ENCODE measurements at places on chromosomes 7 and 10. TPM values are rescaled to one million over a fixed set of nuclear protein-coding genes. Genes with fewer than 3 reads are reported as not detected.

Gene TMEM270
- total RNA-seq: not detected

Gene HKDC1
- total RNA-seq: 0.65 TPM

GRCh38 chr7:36604806-36605205, 119.5 kb downstream of the AOAH start:
- DNase-seq: no peak

DNA sequence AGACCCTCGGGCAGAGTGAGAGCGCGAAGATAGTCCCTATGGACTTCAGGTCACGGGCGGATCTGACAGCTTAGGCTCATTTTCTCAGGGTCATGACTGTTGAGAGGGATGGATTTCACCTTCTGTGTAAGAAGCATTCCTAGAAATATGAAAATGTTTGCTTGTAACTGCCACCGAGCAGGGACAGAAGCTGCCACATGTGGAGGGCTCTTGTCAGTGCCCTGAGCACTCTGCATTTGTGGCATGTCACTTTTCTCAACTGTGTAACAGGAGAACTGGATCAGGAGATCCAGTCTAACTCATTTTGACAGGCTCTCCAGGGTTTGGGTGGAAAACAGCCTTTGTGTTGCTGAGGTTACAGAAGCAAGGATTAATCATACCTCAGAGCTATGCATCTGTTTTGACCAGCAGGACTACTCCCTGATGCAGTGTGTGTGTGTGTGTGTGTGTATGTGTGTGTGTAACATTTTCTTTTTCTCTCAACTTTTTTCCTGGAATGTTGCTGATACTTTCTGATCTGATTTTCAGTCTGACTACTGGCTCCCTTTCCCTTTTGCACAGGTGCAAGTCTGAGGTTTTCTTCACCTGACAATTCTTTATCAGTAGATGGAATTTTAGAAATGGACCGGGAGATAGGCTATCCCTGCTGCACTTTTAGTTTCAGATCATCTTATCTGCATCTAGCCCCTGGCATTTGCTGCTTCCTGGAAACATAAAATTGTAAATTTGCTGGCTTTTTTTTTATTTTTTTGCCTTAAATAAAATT, 183.3 kb downstream of the STK31 start:
- no peak for DNase-seq

DNA sequence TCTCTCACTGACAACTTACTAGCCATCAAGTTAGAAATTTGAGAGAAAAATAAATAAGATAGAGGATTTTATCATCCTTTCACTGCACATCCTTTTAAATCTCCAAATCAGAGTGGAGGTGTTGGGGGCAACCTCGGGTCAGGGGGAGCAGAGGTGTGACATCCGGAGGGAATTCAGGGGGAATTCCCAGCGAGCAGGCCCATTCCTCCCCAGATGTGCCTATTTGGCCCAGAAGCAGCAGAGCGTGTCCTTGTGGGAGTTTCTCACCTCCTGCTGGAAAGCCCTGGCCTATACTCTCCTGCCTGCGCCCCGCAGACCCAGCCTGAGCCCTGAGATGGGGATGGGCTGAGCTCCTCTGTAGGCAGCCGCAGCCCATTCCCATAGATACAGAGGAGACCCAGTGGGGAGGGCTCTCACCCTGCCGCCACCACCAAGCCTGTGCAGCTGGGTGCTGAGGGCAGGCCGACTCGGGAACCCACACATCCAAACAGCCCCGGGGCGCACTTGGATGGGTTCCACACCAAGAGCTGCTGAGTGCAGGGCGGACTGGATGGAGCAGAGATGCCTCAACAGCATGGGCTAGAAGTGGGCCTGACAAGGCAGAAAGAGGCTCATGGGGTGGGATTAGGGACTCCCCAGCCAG, 124.5 kb downstream of the CXCL12 start:
- no peak for DNase-seq

- no peak for DNase-seq
These were observed 75.5 kb downstream of the COPG2 start for GRCh38 chr7:130593033-130593432.
